Right lobe of liver (tissue), 6 donors: ENCODE measurements at places on chromosomes 7 and 10.

DNA sequence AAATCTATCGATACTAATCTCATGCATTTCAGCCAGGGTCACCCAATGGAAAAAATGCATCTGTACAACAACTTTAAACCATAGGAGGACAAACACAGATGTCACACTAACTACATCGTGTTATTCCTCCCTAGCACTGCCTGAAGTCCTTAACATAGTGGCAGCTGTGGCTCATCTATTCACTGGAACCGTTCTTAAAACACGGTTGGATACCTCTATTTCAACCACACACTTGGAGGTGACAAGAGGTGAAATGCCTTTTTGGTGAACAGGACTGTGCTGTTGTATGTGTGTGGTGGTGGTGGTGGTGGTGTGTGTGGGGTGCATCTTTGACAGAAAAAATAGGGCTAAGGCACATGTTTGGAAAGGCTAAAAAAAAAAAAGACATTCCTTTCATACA is 93.1 kb downstream of the NRP1 start:
- H3K4me3 ChIP-seq: no peak overlapping the region
- no peak for DNase-seq
- H3K36me3 ChIP-seq: no peaks in the 10 kb centered on the region
- no peak overlapping the region for H3K27ac ChIP-seq

DNA sequence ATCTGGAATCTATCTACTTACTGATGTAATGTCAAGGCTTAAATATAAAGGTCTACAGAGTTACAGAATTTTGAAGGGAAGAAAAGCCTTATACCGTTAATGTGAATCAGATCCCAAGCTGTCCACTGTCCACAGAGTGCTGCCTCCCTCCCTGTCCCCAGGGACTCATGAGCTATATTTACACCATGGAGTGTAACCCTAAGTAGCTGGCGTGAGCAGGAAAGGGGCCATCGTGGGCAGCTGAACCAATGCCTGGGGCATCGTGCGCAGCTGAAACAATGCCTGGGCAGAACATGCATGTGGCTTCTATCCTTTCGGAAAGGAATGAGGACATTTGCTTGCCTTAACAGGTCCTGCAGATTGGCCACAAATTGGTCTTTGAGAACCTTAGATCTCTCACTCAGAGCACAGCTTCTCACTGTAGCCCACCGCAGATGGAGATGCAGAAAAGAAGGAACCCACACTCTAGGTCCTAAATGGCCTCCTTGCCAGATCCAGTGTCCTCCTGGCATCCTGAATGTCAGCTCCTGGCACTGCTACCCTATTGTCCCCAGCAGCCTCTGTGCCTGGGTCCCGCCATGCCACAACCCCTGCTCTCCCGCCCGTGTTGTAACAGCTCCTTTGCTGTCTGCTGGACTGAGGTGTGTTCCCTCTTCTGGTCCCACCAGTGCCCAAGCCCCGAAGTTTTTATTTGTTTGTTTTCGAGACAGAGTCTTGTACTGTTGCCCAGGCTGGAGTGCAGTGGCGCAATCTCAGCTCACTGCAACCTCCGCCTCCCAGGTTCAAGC is 30.3 kb downstream of the CCDC3 start:
- no peak for DNase-seq
- no peaks in the 10 kb centered on the region for H3K4me1 ChIP-seq
- no peaks in the 10 kb centered on the region for H3K36me3 ChIP-seq
- H3K4me3 ChIP-seq: no peak overlapping the region

- H3K4me3 ChIP-seq: no peak overlapping the region
- no peaks in the 10 kb centered on the region for H3K4me1 ChIP-seq
- no peaks in the 10 kb centered on the region for H3K36me3 ChIP-seq
- H3K27ac ChIP-seq: no peak overlapping the region
- DNase-seq: no peak
- H3K27me3 ChIP-seq: no peaks in the 10 kb centered on the region
Measured at GRCh38 chr10:664301-664700, 25.2 kb downstream of the DIP2C start.

GRCh38 chr10:47348661-47349470 is 703 bp downstream of the RBP3 start:
- H3K4me3 ChIP-seq: no peak overlapping the region
- no peaks in the 10 kb centered on the region for H3K27me3 ChIP-seq
- no peak overlapping the region for H3K27ac ChIP-seq
- no peaks in the 10 kb centered on the region for H3K4me1 ChIP-seq

- H3K27me3 ChIP-seq: no peaks in the 10 kb centered on the region
- no peak overlapping the region for H3K27ac ChIP-seq
- H3K4me1 ChIP-seq: no peaks in the 10 kb centered on the region
- no peak overlapping the region for H3K4me3 ChIP-seq
- no peaks in the 10 kb centered on the region for H3K36me3 ChIP-seq
Measured at GRCh38 chr10:98405422-98405821, 9.6 kb downstream of the PYROXD2 start.

DNA sequence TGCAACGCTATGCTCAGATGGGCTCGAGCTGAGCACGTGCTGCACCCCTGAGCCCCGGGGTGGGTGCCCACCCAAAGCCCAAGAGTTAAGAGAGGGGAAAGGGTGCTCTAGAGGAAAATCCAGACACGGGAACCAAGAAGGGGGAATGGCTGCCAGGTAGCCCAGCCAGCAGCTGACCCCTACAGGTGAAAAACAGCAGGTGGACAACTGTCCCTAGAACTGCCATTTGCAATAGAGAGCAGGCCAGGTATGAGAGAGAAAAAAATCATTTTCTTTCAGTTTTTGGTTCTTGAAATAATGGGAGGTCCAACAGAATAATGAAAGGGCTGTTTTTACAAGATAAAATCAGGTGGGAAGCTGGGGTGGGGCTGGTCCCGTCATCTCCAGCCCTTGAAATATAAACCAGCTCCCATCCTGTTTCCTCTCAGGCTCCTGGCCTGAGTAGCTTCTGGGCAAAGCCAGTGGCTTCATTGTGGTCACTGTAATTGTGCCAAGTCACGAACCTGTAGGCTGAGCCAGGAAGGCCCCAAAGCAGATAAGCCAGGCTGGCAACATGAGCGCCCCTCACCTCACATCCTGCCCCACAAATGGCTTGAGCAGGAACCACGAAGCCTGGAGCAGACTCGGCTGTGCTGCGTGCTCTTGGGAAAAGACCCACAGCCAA is 257.8 kb downstream of the SNX10 start:
- H3K36me3 ChIP-seq: no peaks in the 10 kb centered on the region
- no peaks in the 10 kb centered on the region for H3K27me3 ChIP-seq
- DNase-seq: no peak

- H3K36me3 ChIP-seq: no peaks in the 10 kb centered on the region
- H3K27me3 ChIP-seq: no peaks in the 10 kb centered on the region
- no peak overlapping the region for H3K4me3 ChIP-seq
- no peak for DNase-seq
- no peak overlapping the region for H3K27ac ChIP-seq
- H3K4me1 ChIP-seq: no peaks in the 10 kb centered on the region
Measured at GRCh38 chr7:84638339-84638697, 443.7 kb upstream of the SEMA3A start.

DNA sequence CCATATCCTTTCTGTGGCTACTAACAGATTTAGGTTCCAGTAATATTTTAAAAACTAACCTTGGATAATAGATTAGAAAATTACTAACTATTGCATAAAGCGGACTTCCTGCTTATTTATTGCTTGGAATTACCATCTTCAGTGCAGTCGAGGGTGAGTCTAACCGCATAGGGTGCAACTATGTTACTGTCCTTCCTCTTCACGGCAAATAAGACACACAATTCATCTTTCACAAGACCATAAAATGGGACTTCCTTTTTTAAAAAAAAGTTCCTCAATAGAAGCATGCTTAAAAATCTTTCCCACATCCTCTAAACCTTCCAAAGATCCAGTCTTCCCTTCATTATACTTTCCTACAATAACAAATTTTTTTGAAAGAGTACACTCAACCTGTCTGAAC is 2.1 kb downstream of the SLC25A40 start:
- H3K36me3 ChIP-seq: no peaks in the 10 kb centered on the region
- no peak overlapping the region for H3K27ac ChIP-seq
- no peak overlapping the region for H3K4me3 ChIP-seq
- no peak for DNase-seq
- no peaks in the 10 kb centered on the region for H3K27me3 ChIP-seq
- peaks cover 15% of the 10 kb centered on the region for H3K4me1 ChIP-seq

DNA sequence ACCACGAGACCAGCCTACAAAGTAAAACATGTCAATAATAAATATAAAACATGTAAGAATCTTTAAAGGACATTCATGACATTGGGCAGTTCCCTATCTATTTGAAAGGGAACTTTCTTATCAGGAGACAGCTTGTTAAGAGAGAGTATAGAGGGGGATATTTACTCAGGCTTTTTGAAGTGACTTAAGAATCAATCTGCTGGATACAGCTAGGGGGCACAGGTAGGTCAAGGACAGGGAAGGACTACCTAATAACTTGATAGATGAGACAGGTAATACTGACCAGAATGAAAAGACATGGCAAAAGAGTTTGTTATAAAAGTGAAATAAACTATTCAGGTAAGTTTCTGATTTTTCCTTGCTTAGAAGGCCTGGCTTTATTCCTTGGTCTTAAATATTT is 21.8 kb upstream of the LRRD1 start:
- H3K27ac ChIP-seq: no peak overlapping the region
- no peak for DNase-seq
- no peaks in the 10 kb centered on the region for H3K36me3 ChIP-seq
- no peaks in the 10 kb centered on the region for H3K27me3 ChIP-seq
- H3K4me3 ChIP-seq: no peak overlapping the region
- H3K4me1 ChIP-seq: no peaks in the 10 kb centered on the region

GRCh38 chr7:149569726-149570422 is 72.3 kb upstream of the ZNF746 start:
- H3K27me3 ChIP-seq: no peaks in the 10 kb centered on the region
- no peak for DNase-seq
- H3K36me3 ChIP-seq: no peaks in the 10 kb centered on the region
- H3K4me3 ChIP-seq: no peak overlapping the region

GRCh38 chr7:128448751-128449302 is 6.9 kb upstream of the HILPDA start:
- H3K36me3 ChIP-seq: no peaks in the 10 kb centered on the region
- DNase-seq: no peak
- H3K4me1 ChIP-seq: no peaks in the 10 kb centered on the region
- H3K27me3 ChIP-seq: no peaks in the 10 kb centered on the region
- no peak overlapping the region for H3K4me3 ChIP-seq

DNA sequence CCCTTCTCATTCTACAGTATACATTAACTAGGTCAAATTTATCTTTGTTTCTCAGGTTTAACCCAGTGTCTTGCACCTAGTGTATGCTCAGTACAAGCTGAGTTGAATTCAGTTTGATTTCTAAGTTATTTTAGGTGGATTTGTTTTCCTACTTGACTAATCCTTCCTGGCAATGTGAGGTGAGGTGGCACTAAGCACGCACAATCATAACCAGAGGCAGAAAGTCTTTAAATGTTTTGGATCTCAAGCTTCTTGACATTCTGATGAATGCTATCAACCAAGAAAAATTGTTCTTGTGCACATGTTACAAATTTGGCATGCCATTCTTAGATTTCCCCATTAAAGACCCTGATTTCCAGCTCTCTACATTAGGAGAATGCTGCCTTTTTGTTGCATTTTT is 3.2 kb downstream of the BZW2 start:
- no peaks in the 10 kb centered on the region for H3K36me3 ChIP-seq
- H3K27me3 ChIP-seq: no peaks in the 10 kb centered on the region
- no peak overlapping the region for H3K4me3 ChIP-seq
- peaks cover 1% of the 10 kb centered on the region for H3K4me1 ChIP-seq
- H3K27ac ChIP-seq: no peak overlapping the region

GRCh38 chr10:77442699-77443189 is 194.9 kb downstream of the KCNMA1 start:
- H3K36me3 ChIP-seq: no peaks in the 10 kb centered on the region
- no peak for DNase-seq

GRCh38 chr7:110804501-110804900 is 286.4 kb upstream of the LRRN3 start:
- H3K4me3 ChIP-seq: no peak overlapping the region
- no peaks in the 10 kb centered on the region for H3K4me1 ChIP-seq
- H3K36me3 ChIP-seq: no peaks in the 10 kb centered on the region
- H3K27me3 ChIP-seq: no peaks in the 10 kb centered on the region

DNA sequence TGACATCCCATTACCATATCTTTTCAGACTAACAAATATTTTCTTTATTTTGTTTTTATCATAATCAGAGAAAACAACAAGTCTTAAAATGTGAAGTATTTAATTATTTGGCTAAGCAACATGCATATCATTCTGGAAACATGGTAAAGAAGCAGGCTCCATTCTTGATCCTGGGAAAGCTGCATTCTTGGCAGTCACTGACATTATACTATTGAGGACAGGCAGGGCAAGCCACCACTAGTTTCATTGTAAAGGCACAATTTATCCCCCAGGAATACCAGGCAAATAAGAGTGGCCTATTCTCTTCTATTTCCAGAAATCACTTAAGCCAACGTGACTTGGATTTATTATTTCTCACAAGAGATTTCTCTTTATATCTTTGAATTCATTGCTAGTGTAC is 153.8 kb upstream of the AKR1E2 start:
- H3K4me3 ChIP-seq: no peak overlapping the region
- no peaks in the 10 kb centered on the region for H3K4me1 ChIP-seq
- DNase-seq: no peak
- H3K27me3 ChIP-seq: no peaks in the 10 kb centered on the region
- H3K27ac ChIP-seq: no peak overlapping the region

GRCh38 chr10:54372179-54372578 is 428.9 kb downstream of the PCDH15 start:
- no peak overlapping the region for H3K27ac ChIP-seq
- H3K36me3 ChIP-seq: no peaks in the 10 kb centered on the region
- H3K27me3 ChIP-seq: no peaks in the 10 kb centered on the region
- no peak for DNase-seq
- no peaks in the 10 kb centered on the region for H3K4me1 ChIP-seq

GRCh38 chr10:124993736-124994451 is 52.0 kb downstream of the ZRANB1 start:
- H3K27ac ChIP-seq: no peak overlapping the region
- peak; percentile 45 for DNase-seq
- H3K27me3 ChIP-seq: no peaks in the 10 kb centered on the region
- no peaks in the 10 kb centered on the region for H3K4me1 ChIP-seq

GRCh38 chr7:47145186-47145725 is 436.7 kb downstream of the TNS3 start:
- DNase-seq: no peak
- H3K27ac ChIP-seq: no peak overlapping the region
- no peaks in the 10 kb centered on the region for H3K27me3 ChIP-seq
- peaks cover 28% of the 10 kb centered on the region for H3K4me1 ChIP-seq
- no peaks in the 10 kb centered on the region for H3K36me3 ChIP-seq

GRCh38 chr10:96017191-96017687 is 26.1 kb upstream of the CCNJ start:
- no peaks in the 10 kb centered on the region for H3K27me3 ChIP-seq
- H3K4me3 ChIP-seq: no peak overlapping the region
- no peak for DNase-seq
- H3K4me1 ChIP-seq: no peaks in the 10 kb centered on the region
